ENCODE measurements at places on chromosomes 2 and 18. TPM values are rescaled to one million over a fixed set of nuclear protein-coding genes. Genes with fewer than 3 reads are reported as not detected.

PPP1R1C gene
- 0.13 TPM for total RNA-seq

CDH2 gene
- 1.8 TPM for total RNA-seq

TMEM237 gene
- 23.6 TPM for total RNA-seq

CD8B2 gene
- total RNA-seq = not detected

CNGA3 gene
- total RNA-seq = not detected

FAM237A gene
- total RNA-seq = not detected

COL4A4 gene
- not detected for total RNA-seq

TMEM87B gene
- total RNA-seq = 26.8 TPM

GALNT14 gene
- 0.39 TPM for total RNA-seq

RNF152 gene
- total RNA-seq = 83.6 TPM

SNORC gene
- total RNA-seq = 0.13 TPM

SDC1 gene
- 2.6 TPM for total RNA-seq

ANO7 gene
- 1.0 TPM for total RNA-seq

PRKAG3 gene
- not detected for total RNA-seq

APOB gene
- 0.13 TPM for total RNA-seq

CIB4 gene
- total RNA-seq = not detected

GAREM1 gene
- total RNA-seq = 0.25 TPM

ATP8B1 gene
- 18.2 TPM for total RNA-seq

POTEF gene
- 0.25 TPM for total RNA-seq

OTOS gene
- not detected for total RNA-seq

TCF23 gene
- total RNA-seq = not detected

SATB2 gene
- 0.26 TPM for total RNA-seq

CCDC178 gene
- total RNA-seq = 0.51 TPM

BCL11A gene
- 0.64 TPM for total RNA-seq

SALL3 gene
- total RNA-seq = not detected

CHPF gene
- total RNA-seq = 0.26 TPM

SMPD4 gene
- total RNA-seq = 10.4 TPM

ATP5F1A gene
- total RNA-seq = 734 TPM

SKA1 gene
- total RNA-seq = 2.9 TPM

ARHGAP15 gene
- total RNA-seq = under 0.01 TPM
